Effector memory CD4-positive, alpha-beta T cell (primary cell): ENCODE measurements at places on chromosomes 2 and 18.

- H3K4me1 ChIP-seq: no peaks in the 10 kb centered on the region
- no peak for DNase-seq
- no peak overlapping the region for H3K27ac ChIP-seq
- H3K36me3 ChIP-seq: peaks cover 16% of the 10 kb centered on the region
- no peak overlapping the region for H3K4me3 ChIP-seq
- no peaks in the 10 kb centered on the region for H3K27me3 ChIP-seq
Observed at GRCh38 chr2:135925571-135925970, 49.3 kb upstream of the MCM6 start.

DNA sequence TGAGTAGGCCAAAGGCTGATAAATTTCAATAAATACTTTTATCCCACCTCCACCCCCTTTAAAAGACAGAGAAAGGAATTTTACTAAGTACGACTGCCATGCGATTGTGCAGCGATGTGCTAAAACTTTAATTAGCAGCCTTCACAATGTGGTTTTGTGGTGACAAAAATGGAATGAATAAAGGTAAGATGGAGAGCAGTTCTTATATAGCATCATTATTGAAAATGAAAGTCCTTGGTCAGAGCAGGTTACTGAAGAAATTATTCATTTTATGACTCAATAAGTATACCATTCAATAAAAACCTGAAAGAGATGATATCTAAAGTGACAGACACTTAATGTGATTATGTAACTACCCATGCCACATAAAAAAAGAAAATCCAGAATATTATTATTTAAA, 33.2 kb upstream of the MTIF2 start:
- H3K27me3 ChIP-seq: no peaks in the 10 kb centered on the region
- no peak for DNase-seq
- H3K36me3 ChIP-seq: no peaks in the 10 kb centered on the region
- H3K27ac ChIP-seq: no peak overlapping the region
- no peak overlapping the region for H3K4me3 ChIP-seq

DNA sequence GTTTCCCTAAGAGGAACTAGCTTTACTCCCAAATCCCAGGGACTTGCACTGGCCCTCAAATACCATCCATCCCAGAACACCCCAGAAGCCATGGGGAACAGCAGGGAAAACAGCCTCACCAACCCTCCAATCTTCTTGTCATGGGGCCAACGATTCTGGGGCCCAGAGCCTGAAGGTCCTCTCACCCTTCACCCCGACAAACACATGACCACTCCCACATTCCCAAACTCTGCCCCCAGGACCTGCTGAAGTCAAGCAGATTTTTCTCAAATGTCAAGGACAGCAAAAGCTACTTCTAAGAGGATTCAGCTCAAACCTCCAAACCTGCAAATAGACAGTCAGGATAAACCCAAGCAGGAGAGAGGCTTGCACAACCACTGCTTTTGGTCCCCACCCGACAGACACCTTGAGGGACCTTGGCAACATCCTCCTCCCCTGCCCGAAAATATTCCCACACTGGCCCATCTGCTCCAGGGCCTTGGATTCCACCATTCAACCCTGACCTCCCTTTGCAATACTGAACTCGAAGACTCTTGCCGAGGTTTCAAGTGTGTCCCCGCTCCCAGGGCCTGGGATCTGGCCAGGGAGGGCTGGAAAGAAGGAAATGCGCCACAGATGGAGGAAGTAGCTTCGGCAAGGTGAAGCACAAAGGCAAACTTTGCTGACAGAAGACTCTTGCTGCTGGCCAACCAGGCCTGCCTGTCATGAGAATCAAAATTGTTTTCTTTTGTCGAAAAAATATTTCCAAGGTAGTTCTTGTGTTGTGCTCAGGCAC, 143.3 kb downstream of the ZFP36L2 start:
- no peaks in the 10 kb centered on the region for H3K4me1 ChIP-seq
- no peak for DNase-seq
- no peaks in the 10 kb centered on the region for H3K36me3 ChIP-seq
- no peaks in the 10 kb centered on the region for H3K27me3 ChIP-seq
- no peak overlapping the region for H3K4me3 ChIP-seq
- H3K27ac ChIP-seq: no peak overlapping the region

GRCh38 chr2:61017003-61017555, 441 bp upstream of the PEX13 start:
- no peaks in the 10 kb centered on the region for H3K27me3 ChIP-seq
- H3K36me3 ChIP-seq: no peaks in the 10 kb centered on the region
- DNase-seq: peak; percentile 43
- H3K4me1 ChIP-seq: peaks cover 10% of the 10 kb centered on the region
- H3K27ac ChIP-seq: peak overlapping the region; percentile 77

GRCh38 chr2:58598171-58598570, 357.0 kb upstream of the FANCL start:
- DNase-seq: no peak
- H3K27me3 ChIP-seq: no peaks in the 10 kb centered on the region
- H3K4me1 ChIP-seq: no peaks in the 10 kb centered on the region
- no peaks in the 10 kb centered on the region for H3K36me3 ChIP-seq

DNA sequence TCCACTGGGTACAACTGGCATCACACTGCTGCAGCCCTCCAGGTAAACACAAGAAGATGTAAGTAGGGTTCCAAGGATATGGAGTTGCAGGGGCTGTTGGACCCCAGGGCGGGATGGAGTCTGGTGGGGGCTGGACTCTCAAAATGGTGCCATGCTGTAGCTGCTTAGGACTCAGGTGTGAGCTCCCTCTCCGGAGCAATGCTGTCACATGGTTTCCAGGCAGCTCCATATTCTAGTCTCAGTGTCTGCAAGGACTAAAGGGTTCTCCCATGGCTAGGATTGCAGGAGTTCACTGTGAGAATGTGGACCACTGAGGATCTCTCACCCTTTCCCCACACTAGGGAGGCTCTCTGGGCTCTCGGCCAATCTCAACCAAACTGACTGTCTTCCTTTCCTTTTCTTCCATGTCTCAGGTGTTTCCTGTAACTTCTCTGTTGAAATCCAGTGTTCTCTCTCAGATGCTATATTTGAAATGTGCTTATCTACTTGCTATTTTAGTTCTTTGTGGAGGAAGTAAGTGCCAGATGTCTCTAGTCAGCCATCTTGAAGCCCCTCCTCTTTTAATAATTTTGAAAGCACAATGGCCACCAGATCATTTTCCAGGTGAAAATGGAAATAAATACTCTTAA, 57.6 kb downstream of the CCNT2 start:
- H3K27me3 ChIP-seq: no peaks in the 10 kb centered on the region
- H3K4me3 ChIP-seq: no peak overlapping the region
- H3K36me3 ChIP-seq: no peaks in the 10 kb centered on the region
- no peak for DNase-seq

GRCh38 chr18:28040716-28041115, 136.2 kb downstream of the CDH2 start:
- no peak for DNase-seq
- H3K27me3 ChIP-seq: no peaks in the 10 kb centered on the region
- H3K4me1 ChIP-seq: no peaks in the 10 kb centered on the region
- no peak overlapping the region for H3K27ac ChIP-seq
- H3K4me3 ChIP-seq: no peak overlapping the region

DNA sequence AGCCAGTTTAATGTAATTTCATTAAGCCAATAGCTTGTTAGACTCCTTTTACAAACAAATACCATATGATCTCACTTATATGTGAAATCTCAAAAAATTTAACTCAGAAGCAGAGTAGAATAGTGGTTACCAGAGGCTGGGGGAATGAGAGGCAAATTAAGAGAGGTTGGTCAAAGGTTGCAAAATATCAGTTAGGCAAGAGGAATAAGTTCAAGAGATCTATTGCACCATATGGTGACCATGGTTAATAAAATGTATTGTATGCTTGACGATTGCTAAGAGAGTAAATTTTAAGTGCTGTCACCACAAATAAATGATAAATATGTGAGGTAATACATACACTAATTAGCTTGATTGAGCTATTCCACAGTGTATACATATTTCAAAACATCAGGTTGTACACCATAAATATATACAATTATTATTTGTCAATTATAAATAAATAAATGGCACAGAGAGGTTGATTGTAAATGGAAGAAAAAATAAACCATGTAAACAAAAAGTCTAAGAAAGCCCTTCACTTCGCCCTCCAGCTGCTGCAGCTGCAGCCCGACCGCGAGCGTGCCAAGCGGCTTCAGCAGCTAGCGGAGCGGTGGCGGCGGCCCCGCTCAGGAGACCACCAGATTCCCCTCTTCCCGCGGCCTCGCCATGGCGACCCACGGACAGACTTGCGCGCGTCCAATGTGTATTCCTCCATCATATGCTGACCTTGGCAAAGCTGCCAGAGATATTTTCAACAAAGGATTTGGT, 23.0 kb upstream of the ACTR2 start:
- H3K27ac ChIP-seq: no peak overlapping the region
- peak; percentile 43 for DNase-seq
- no peaks in the 10 kb centered on the region for H3K36me3 ChIP-seq
- H3K4me1 ChIP-seq: no peaks in the 10 kb centered on the region
- H3K27me3 ChIP-seq: no peaks in the 10 kb centered on the region
- no peak overlapping the region for H3K4me3 ChIP-seq

GRCh38 chr2:176002688-176003210, 682 bp upstream of the LNPK start:
- H3K4me3 ChIP-seq: peak overlapping the region; percentile 82
- H3K27me3 ChIP-seq: no peaks in the 10 kb centered on the region
- no peaks in the 10 kb centered on the region for H3K36me3 ChIP-seq
- peaks cover 6% of the 10 kb centered on the region for H3K4me1 ChIP-seq
- peak overlapping the region; percentile 67 for H3K27ac ChIP-seq

DNA sequence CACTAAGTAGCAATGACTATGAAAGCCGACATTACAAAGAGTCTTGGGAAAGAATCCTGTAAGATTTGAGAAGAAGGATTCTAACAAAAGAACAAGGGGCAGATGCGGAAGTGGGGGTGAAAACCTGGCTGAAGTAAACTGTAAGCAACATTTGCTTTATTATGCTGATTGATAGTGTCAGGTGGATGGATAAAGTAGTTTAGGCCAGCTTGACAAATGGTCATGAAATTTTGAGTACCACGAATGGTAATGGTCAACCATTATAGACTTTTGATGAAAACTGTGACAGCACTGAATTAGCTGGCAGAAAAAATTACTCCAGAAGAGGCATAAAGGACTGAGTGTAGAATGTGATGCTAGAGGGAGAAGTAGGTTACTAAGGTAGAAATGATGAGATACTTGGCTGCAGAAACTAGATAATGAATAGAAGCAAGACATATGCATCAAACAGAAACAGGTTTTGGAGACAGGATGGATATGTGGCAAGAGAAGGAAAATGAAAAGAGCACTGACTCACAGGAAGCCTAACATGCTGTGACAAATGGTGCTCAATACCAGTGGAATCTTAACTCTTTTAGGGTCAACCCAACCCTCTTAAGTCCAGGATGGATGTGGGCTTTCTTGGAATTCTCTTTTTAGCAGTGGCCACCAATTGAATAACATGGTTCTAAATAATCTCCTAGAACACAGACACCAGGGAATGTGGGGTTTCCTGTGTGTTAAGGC, 6.8 kb downstream of the THUMPD2 start:
- no peak overlapping the region for H3K4me3 ChIP-seq
- H3K36me3 ChIP-seq: peaks cover 4% of the 10 kb centered on the region
- H3K4me1 ChIP-seq: no peaks in the 10 kb centered on the region
- H3K27me3 ChIP-seq: no peaks in the 10 kb centered on the region

DNA sequence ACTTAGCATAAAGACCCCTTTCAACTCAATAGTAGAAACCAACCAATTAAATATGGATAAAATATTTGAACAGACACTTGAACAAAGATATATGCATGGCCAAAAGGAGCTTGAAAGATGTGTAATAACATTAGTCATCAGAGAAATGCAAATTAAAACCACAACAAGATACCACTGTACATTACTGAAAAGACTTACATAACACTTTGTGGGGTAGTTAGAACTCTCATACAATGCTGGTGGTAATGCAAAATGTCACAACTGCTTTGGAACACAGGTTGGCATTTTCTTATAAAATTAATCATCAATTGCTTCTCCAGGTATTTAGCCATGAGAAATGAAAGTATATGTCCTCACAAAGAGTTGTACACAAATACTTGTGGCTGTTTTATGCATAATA, 60.7 kb downstream of the TTC27 start:
- no peaks in the 10 kb centered on the region for H3K27me3 ChIP-seq
- no peak overlapping the region for H3K4me3 ChIP-seq
- H3K36me3 ChIP-seq: peaks cover 6% of the 10 kb centered on the region

DNA sequence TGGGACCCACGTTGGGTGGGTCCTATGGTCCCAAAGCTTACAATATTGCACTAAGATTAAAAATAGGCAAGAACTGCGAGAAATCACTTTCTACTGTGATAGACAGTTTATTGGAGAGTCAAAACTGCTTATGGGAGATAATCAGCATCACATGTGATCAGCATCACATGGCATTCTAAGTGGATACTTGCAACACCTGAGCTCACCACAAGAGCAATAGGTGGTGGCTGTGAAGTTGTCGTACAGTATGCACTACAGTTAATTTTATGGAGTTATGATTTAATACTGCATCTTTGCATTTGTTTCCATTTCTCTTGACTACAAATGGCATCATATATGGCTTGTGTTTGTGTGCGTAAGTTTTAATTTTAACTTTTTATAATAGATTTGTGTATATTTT, 11.6 kb downstream of the PNO1 start:
- no peaks in the 10 kb centered on the region for H3K4me1 ChIP-seq
- DNase-seq: no peak
- peaks cover 31% of the 10 kb centered on the region for H3K36me3 ChIP-seq
- H3K27ac ChIP-seq: no peak overlapping the region
- no peak overlapping the region for H3K4me3 ChIP-seq

DNA sequence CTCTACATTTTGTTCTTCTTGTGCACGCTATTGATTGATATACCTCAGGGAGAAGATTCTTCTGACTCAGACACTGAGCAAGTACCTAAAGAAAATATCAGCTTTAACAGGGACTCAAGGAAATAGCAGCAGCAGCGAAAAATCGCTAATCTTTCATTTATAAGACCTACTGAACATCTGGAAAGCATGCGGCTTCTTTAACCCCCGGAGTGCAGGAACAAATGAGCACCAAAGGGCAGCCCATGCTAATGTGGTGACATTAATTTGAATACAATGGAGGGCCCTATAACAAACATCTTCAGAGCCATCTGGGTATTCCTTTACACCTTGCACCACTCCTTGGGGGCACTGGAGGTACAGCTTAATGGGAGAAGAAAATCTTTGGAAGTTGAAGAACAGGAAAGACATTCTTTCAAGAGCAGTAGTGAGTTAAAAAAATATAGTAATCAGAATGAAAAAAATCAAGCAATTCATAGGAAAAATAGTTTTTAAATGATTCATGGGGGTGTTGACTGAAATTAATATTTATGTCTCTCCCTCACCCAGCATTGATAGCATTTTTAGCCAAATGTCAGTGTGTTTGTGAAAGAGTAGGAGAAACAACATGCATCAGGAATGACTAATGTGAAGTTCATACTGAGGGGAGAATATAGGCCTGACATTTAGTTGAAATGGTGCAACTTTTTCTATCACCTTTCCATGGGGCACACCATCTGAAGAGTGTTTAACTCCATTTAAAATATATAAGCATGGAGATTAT, 281.7 kb downstream of the HRH4 start:
- H3K4me3 ChIP-seq: no peak overlapping the region
- H3K4me1 ChIP-seq: no peaks in the 10 kb centered on the region
- no peak overlapping the region for H3K27ac ChIP-seq
